ENCODE measurements at places on chromosomes 3 and 15.

DNA sequence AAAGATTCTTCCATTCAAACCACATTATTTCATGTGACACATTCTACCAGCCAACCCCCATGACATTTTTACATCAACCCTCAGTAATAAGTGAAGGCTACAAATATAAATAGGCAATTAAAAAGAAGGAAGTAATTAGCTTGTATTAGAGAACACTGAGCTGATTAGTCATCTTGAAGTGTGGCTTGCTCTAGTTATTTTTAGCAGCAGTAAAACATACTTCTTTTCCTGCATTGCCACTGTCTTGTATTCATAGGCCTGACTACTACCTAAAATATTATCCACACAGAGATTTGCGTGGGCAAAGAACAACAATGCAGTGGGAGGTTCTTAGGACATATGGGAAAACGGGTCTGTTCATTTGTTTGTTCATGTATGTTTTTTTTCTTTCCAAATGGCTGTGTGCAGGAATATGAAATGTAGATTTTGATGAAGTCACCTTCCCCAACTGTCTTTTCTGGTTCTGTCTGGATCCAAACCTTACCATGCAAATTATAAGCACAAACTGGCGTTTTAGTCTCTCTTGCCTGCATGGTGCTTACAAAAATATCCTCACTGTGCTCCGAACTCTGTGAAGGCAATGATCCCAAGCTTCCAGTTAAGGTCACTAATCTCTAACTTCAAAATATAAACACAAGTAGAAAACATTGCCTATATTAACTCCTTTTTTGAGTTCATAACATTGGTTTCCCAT, 31.5 kb upstream of the TM4SF4 start:
- DNase-seq: no peak

GRCh38 chr15:56342653-56343052, 22.6 kb upstream of the TEX9 start:
- no peak for DNase-seq

- DNase-seq: no peak
Observed at GRCh38 chr15:80967451-80967850, 22.2 kb downstream of the MESD start.

GRCh38 chr3:42001777-42002176, 39.9 kb upstream of the ULK4 start:
- DNase-seq: no peak

DNA sequence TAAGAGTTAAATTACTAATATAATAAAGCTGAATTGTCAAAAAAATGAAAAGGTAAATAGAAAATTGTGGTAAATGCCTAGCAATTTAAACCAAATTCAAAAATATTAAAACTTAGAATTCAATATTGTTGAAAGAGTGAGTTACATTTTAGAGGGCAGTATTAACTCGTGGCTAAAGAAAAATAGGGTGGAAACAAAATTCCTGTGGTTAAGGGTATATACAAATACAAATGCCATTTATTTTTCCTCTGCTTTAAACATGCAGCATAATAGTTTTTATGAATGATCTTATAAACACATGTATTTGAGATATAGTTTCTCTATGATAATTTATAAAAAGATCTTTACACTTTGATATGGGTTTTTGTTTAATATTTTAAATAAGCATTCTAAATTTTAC, 79.0 kb downstream of the NEDD4 start:
- no peak for DNase-seq

DNA sequence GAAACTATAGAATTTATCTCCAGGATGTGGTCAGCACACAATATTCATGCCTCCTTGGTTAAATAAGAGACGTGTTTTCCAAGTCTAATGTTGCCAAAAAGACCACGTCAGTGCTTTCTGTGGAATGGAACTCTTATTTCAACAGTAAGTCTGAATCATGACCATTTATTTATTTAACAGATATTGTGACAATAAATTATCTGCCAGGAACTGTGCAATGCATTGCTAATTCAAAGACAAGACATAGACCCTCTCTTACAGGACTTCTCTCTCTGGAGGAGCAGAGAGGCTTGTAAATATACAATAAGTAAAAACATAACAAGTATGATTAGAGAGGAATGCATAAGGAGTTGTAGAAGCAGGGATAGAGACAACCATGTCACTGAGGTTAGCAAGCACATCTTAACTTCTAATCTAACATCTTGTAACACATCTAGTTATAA, 227.5 kb downstream of the DTWD1 start:
- DNase-seq: no peak

DNA sequence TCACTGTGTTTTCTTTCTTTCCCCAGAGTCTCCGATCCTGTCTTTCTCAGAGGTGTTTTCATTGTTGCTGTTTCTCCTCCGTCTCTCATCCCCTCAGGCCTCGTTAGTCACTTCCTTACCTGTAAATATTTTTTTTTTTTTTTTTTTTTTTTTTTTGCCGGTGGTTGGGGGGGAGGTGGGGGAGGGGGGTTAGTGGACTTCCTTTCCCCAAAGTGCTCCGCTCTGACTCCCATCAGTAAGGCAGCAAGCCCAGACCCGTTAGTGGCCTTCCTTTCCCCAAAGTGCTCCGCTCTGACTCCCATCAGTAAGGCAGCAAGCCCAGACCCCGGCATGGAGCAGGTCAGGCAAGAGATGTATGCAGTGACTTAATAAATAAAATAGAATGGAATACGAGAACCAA, 97.1 kb upstream of the TNFAIP8L3 start:
- DNase-seq: no peak

DNA sequence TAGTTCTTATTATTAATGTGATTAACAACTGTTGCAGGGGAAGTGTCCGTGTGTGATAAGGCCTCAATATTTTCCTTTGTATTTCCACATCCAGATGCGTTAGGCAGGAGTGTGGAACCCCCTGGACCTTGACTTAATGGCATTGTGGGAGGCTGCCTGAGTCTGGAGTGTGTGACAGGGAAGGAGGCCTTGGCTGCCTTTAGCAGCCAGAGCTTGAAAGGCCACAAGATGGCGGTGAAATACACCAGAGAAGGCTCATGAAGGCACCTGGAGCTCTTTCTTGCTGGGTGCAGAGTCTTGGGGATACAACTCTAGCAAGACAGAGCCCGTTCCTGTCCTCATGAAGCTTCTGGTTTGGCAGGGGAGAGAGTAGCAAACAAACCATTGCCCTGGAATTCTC, 36.9 kb downstream of the POLR2M start:
- no peak for DNase-seq

- no peak for DNase-seq
Observed at GRCh38 chr3:11915621-11916424, 69.1 kb upstream of the TAMM41 start.

- no peak for DNase-seq
Observed at GRCh38 chr15:64060716-64061115, 14.4 kb upstream of the DAPK2 start.

GRCh38 chr3:177133860-177134815, 63.1 kb downstream of the TBL1XR1 start:
- DNase-seq: no peak

DNA sequence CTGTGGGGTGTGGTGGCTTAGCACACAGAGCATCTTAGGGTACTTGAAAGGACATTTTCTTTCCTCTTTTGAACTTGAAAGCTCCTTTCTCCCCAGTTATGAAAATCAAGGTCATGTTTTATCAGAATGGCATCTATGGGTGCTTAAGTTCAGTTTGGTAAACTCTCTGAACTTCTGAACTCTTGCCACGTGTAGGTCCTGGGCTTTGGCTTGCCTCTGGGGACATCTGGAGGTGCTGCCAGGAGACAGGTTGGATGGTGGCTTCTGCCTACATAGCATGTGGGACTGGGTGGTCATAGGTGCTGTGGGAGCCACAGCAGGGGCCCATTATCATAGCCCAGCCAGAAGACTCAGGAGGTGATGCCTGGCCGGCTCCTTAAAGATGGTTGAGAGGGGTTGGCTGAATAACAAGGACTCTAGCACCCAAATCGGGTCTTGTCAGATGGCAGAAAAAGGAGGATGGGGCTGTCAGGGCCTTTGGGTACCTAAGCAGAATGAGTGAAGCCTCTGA, 15.6 kb downstream of the GHRL start:
- no peak for DNase-seq

- no peak for DNase-seq
Observed at GRCh38 chr15:47972738-47973137, 148.1 kb upstream of the SLC24A5 start.

- no peak for DNase-seq
Observed at GRCh38 chr3:171385086-171385485, 75.1 kb downstream of the TNIK start.

- no peak for DNase-seq
Observed at GRCh38 chr3:25457671-25458419, 29.8 kb downstream of the RARB start.

GRCh38 chr3:113374078-113374477, 67.2 kb downstream of the CFAP44 start:
- no peak for DNase-seq

GRCh38 chr15:26702381-26702780, 70.5 kb downstream of the GABRB3 start:
- DNase-seq: no peak

DNA sequence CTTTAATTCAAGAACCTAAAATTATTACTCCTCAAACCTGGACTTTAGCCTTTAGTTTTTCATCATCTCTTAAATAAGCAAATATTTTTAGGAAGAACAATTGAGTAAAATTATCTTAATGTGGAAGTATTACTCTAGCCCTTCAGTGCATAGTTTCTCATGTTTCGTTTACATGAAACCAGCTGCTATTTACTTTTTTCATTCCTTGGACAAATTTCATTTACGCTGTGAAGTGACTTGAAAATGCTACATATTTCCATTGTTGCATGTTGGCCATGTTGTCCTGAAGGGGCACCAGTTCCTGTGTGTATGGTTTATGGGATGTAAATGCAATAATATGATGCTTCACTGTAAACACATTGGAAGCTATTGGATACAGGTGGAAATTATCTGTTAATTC, 49.9 kb downstream of the SLC25A26 start:
- DNase-seq: no peak

GRCh38 chr3:53833700-53834099, 12.5 kb downstream of the CHDH start:
- DNase-seq: no peak

- DNase-seq: no peak
Observed at GRCh38 chr3:24507776-24508422, 13.2 kb upstream of the THRB start.

- DNase-seq: no peak
Observed at GRCh38 chr15:66057089-66057488, 187.8 kb downstream of the RAB11A start.

DNA sequence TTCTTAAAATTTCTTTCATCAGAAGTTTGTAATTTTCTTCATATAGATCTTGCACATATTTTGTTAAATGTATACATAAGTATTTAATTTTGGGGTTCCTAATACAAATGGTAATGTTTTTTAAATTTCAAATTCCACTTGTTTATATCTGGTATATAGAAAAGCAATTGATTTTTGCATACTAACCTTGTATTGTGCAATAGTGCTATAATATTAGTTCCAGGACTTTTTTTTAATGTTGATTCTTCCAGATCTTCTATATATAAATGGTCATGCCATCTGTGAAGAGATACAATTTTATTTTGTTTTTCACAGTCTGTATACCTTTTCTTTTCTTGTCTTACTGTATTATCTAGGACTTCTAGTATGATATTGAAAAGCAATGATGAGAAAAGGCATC, 665.0 kb downstream of the OTOL1 start:
- DNase-seq: no peak
